CD4-positive, alpha-beta T cell treated with Interleukin-2 at 100 ng/mL for 4 hours (primary cell): ENCODE measurements at places on chromosomes 6 and 20.

DNA sequence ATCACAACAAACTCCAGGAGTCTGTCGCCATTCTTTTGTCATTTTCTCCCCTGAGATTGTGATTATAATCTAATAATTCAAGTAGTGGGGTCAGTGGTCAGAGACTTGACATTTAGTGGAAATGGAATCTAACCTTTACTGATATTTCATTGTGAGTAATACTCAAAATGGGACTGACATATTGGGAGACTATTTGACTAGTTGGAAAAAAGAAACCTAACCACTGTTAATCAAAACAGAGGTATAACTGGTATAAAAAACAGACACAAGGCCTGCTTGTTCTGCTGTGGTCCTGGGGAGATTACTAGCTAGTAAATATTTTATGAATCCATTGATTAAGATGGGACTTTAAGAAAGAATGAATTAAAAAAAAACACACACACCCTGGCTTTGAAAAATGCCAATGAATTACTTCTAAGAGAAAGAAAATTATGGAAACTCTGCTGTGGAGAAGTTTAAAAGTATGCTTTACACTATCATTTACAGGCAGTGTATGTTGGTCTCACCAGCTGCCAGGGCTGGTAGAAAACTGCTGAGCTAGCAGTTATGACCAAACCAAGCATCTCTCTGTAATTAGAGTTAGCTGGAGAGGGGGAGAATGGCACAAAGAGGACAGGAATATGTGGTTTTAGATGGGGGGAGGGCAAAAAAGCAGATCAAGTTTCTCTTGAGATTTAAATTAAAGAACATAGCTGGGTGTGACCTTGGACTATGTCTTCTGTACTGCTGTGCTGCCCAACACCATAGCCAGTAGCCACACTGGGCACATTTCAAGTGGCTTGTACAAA is 103.7 kb downstream of the FYN start:
- no peak for DNase-seq

DNA sequence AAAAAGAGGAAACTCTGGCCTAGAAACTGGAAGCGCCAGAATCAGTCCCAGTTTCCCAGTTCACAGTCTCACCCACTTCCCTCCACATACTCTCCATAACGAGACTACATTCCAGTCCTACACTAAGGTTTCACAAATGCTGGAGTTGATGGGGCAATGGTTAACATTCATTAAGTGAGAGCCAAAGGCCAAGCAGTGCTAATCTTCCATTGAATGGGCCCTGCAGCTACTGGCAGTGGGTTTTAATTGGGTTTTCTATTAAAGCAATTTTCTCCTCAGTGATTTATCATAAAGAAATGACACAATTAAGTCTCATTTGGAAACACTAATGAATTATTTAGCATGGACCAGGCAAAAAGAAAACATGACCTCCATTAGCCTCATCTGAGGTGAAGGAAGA is 20.8 kb upstream of the NRSN1 start:
- DNase-seq: no peak

- peak; percentile 3 for DNase-seq
Observed at GRCh38 chr6:34922177-34922663, 33.2 kb downstream of the ANKS1A start.

DNA sequence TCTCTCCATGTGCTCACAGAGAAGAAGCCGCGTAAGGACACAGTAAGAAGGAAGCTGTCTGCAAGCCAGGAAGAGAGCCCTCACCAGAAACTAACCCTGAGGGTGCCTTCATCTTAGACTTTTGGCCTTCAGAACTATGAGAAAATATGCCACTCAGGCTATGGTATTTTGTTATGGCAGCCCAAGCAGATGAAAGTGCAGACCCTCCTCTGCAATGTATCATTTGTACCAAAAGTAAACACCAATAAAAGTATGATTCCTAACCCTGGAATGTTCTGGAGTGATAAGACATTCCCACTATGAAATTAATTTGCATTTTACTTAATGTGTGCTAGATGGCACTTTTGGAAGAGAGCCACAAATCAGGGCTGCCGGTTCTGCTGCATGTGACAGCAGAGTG is 594.3 kb downstream of the UTRN start:
- no peak for DNase-seq

- DNase-seq: no peak
Observed at GRCh38 chr6:157571269-157571668, 190.3 kb downstream of the ZDHHC14 start.

GRCh38 chr6:158662607-158662953 is 12.7 kb downstream of the SYTL3 start:
- no peak for DNase-seq

GRCh38 chr6:53568776-53569616 is 24.1 kb upstream of the GCLC start:
- no peak for DNase-seq

GRCh38 chr6:13566500-13566899 is 7.9 kb upstream of the SIRT5 start:
- no peak for DNase-seq

DNA sequence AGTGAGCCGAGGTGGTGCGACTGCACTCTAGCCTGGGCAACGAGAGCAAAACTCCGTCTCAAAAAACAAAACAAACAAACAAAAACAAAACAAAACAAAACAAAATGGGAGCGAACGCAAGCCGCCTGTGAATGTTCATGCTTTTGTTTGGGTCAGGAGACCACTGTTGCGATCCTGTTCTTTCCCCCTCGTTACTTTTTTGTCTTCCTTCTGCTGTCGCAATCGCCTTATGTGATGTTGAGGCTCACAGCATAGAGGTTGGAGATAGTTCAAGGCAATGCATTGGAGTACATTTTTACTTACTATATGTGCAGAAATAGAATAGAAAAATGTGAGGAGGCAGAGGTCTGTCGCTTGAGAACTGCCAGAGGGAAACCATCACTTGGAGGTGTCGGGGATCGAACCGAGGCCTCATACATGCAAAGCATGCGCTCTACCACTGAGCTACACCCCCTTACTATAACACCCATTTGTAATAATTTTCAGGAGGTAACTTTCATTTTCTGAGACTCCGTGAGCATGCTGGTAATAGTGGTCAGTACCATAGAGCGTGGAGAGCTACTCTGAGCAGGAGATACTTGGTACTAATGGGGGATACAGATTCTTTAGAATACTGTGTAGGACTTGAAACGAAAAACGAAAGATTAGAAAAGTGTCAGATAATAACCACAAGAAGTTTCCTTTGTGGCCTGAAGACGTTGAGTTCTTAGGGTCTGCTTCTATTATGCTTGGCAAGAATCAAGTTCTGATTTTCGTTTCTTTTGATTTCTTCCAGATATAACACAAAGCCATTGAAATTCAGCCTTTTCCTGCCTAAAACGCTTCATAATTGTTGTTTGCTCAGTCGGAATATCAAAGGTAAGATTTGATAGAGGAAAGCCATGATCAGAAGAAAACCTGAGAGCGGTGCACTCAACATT is 121.1 kb downstream of the TRIM27 start:
- DNase-seq: no peak

DNA sequence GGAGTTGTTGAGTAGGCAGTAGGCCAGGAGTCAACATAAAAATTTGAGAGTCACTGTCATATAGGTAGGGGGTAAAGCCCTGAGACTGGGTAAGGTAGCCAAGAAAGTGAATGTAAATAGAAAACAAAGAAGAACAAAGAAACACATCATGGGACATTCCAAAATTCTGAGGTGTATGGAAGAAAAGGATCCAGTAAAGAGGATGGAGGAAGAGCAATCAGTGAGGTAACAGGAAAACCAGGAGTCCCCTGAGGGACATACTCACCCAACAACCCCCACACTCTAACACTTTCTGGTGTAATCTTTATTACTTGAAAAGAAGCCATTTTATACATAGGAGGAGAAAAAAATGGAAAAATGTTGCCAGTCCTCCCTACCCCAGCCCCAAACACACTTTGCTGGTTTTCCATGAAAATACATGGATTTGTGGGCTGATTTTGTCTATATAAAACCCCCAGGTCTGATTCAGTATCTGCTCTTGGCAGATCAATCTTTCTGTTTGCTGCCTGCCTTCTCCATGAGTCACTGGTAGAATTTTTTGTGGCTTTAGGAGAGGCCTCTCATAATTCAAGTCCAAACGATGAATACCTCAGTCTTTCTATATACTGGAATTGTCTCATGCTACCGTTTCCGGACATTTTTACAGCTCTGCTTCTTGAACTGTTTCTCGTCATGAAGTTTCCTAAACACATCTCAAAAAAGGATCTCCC is 271.4 kb upstream of the MAN1A1 start:
- DNase-seq: no peak

- no peak for DNase-seq
Observed at GRCh38 chr6:42095094-42095493, 44.8 kb downstream of the TAF8 start.

DNA sequence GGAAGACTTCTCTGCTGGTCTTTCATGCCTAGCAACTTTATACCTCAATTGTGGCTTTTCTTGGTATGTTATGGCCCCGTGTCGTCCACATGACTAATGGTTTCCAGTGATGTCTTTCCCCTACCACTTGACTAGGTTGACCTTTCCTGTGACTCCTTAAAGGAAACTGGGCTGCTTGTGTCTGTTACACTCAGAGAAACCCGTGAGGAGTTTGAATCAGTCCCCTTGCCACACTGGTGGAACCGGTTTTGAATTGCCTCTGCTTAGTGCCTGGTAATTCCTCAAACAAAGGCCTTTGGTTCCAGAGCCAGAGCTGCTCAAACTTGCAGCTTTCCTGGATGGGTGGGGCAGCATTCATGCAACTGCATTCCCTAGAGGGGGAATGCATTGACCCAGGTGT is 21.9 kb downstream of the ECT2L start:
- DNase-seq: no peak

- DNase-seq: no peak
Observed at GRCh38 chr6:106161893-106162292, 75.8 kb downstream of the PRDM1 start.

DNA sequence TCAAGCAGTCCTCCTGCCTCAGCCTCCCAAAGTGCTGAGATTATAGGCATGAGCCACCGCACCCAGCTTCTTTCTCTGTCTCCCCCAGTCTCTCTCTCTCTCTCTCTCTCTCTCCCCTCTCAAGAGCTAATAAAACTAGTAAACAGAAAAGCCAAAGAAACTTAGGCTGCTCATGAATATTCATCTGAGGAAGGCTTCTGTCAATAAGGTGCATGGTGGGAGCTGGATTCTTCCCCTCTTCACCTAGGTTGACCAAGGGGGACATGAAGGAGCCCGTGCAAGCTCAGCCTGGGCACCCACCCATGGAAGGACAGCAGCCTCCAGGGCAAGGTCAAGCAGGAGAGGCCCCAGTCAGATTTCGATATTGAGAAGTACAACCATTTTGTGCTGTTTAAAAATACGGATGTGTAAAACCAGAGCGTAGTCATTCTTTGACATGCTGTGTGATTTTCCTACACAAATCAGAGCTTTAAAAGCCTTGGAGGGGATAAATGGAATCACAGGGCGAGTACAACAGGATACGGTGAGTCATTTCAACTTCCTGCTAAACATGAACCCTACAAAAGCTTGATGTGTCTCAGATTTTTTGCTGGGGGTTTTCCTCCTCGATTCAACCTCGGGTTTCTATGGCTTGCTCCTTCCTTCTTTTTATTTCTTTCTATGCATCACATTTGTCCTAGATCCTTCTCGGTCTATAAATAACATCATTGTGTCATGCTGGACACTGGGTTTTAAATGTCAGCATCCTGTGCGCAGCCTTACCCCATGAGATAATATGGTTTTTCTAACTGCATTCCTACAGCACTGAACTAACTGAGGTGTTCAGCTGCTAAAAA is 368.9 kb upstream of the JARID2 start:
- peak; percentile 64 for DNase-seq

- DNase-seq: peak; percentile 5
Observed at GRCh38 chr20:59782986-59783640, 150.3 kb downstream of the SYCP2 start.

GRCh38 chr20:61045876-61046585 is 206.0 kb upstream of the CDH4 start:
- DNase-seq: no peak

DNA sequence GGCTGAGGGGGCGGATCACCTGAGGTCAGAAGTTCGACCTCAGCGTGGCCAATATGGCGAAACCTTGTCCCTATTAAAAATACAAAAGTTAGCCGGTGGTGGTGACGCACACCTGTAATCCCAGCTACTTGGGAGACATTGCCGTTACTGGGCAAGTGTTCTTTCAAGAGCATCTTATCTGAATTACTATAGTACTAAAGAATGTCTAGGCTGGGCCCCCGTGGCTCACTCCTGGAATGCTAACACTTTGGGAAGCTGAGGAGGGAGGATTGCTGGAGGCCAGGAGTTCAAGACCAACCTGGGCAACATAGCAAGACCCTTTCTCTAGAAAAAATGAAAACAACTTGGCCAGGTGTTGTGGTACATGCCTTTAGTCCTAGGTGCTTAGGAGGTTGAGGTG is 859 bp upstream of the ZFP57 start:
- no peak for DNase-seq

DNA sequence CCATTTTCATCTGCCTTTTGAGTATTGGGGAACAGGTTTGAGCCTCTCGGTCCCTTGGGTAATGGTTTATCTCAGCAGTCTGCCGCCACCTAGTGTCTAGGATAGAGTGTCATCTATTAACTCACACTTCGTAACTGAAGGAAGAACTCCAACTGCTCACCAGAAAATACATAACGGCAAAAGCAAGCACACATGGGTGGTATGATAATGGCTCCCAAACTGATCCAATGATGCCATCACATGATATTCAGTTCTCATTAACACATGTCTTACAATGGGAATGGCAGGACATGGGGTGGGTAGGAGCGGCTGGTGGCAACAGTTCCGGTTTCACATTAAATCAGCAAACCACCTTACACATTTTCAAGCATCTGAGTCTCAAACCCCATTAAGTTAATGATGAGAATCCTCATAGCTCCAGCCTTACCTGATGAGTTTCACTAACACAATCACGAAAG is 110.7 kb upstream of the PHACTR1 start:
- peak; percentile 38 for DNase-seq

- DNase-seq: no peak
Observed at GRCh38 chr20:50434653-50435396, 75.4 kb upstream of the PTPN1 start.

- no peak for DNase-seq
Observed at GRCh38 chr20:13264907-13265306, 43.8 kb downstream of the ISM1 start.

GRCh38 chr6:56040223-56040622 is 164.8 kb upstream of the BMP5 start:
- no peak for DNase-seq

DNA sequence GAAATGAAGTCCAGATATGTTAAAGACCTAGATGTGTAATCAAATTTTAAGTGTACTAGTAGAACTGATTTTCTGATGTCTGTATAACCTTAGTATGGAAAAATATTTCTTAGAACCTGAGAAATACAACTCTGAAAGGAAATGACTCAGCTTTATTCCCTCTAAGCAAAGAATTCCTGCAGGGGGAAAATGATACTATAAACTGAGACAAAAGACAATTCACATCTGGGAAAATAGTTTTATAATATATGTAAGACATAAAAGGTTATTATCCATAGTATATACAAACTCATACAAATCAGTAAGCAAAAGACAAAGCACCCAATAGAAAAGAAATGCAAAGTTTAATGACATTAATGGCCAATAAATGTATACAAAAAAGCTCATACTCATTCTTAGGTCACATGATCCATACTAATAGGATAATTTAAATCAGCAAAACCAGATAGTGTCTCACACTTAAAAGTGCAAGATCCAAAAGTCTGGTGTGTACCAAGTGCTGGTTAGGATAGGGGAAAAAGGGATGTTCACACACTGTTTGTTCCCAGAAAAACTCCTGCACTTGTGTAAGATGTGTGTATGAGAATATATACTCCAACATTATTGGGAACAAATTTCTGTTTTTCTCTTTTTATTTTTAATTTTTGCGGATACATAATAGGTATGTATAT is 22.6 kb downstream of the RNF217 start:
- DNase-seq: no peak

GRCh38 chr20:47713878-47714450 is 71.3 kb downstream of the SULF2 start:
- no peak for DNase-seq
